Activated T-cell treated with anti-CD3 and anti-CD28 coated beads for 1 hour (primary cell): ENCODE measurements at places on chromosomes 1 and 21.

DNA sequence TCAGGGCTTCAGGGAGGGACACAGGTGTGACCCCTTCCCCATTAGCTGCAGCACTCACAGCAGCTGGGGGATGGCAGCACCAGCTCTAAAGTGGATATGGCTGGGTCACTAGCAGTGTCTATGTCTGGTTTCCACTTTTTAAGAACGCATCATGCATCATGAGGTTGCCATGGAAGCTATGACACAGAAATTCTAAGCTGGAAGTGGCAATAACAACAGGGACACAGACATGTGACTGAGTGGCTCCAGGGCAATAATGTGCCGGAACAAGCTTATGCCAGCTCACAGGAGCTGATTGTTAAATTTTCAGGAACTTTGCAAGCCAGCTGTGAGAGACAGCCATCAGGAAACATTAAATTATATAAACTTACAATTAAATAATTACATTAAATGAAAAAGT is 51.2 kb upstream of the NFASC start:
- no peak for DNase-seq

DNA sequence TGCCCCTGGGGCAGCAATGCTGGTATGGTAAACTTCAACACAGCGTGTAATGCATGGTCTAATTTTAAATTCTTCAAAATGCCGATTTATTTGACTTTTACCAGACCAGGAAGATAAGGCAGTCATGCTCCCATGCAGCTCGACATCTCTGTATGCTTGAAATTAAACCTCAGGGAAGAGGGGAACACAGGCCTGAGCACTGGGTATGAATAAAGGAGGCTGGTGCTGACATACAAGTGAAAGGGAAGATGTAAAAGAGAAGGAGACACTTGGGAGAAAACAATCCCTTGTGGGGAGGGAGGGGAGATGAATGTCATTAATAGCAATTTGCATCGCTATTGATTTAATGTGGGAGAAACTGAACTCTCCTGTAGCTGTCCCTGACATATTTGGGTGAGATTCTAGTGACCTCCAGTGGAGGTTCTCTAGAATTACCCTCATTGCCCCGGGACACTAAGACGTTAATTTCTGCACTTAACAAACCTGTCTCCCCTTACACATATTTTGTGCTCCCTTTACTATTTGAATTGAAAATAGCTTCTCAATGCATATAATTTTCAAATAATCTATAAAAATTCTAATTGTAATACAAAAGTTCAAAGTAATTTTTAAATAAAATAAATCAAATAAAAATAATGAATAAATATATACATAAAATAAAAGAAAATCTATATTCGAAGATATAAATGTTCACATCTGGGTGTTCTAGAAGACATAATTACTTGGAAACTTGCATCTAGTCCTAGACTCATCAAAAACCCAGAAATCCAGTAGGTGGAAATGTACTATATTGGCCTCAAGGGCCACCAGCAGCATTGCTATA is 283.1 kb downstream of the LMX1A start:
- DNase-seq, result no peak

- DNase-seq, result no peak
Measured at GRCh38 chr1:1246577-1247340, at the start of gene C1QTNF12. TSS of gene C1QTNF12 (minus strand) at chr1:1246722. CDS start at chr1:1246690, 32 bp downstream.

GRCh38 chr21:39000496-39000895 is 182.8 kb downstream of the PSMG1 start:
- DNase-seq, result no peak

DNA sequence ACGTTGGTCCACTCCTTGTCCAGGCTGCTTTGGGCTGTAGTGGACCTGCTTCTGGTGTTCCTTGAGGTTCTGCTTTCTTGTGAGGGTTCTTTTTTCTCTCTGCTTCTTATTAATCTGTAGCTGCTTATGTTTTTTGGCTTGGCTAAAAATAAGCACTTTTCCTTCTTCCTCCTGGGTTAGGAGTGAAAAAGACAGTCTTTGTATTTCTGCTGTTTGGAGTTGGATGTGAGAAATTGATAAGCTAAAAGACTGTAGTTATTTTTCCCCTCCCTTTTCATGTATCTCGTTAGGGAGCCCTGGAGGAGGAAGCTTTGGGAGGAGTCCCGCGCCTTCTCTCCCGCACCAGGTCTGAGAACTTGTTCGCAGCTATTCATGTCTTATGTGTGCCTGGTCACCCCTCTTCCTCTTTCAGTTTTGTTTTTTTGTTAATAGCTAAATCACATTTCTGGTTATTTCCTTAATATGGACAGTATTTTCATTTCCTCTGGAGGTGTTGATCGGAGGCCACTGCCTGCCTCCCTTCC is 79.0 kb downstream of the GALNT2 start:
- no peak for DNase-seq

- no peak for DNase-seq
Measured at GRCh38 chr21:36688324-36688723, 10.6 kb upstream of the SIM2 start.

DNA sequence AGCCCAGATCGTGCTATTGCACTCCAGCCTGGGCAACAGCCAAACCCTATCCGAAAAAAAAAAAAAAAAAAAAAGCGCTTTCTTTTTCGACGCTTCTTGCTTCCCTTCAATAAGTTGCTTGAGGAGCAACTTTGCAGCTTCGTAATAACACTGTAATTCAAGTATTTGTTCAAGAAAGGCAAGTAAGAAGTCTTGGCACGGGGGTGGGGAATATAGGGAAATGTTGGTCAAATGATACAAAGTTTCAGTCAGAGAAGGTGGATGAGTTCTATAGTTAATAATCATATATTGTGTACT is 871 bp upstream of the PSMA5 start:
- DNase-seq, result no peak

GRCh38 chr1:200686620-200687019 is 16.9 kb upstream of the DDX59 start:
- DNase-seq, result no peak

GRCh38 chr1:246775531-246776385 is 51.5 kb downstream of the SCCPDH start:
- no peak for DNase-seq

DNA sequence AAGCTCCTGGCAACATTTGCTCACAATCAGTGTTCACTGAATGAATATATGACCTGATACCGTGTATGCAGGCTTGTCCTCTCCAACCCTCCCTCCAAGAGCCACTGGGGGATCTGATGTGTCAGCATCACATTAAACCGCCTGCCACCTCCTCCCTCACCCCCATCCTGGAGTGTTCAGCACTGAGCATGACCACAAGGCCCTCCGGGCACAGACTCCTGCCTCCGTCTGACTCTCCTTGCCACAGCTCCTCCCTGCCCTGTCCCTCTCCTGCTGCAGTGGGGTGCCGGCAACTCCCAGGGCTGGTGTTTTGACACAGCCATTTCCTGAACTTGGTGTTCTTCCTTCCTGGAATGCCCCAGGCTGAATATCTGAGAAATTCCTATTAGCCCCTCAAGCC is 136.7 kb downstream of the FCRL5 start:
- no peak for DNase-seq
